T-helper 2 cell (primary cell): ENCODE measurements at places on chromosomes 2 and 18.
A peak's percentile ranks its signal among the peaks of the same experiment; 100 is the strongest.

- DNase-seq, result no peak
Measured at GRCh38 chr18:32980896-32981295, 208.1 kb upstream of the KLHL14 start.

- DNase-seq, result no peak
Measured at GRCh38 chr18:35203067-35203466, 37.8 kb upstream of the ZNF397 start.

- peak; percentile 77 for DNase-seq
Measured at GRCh38 chr2:218708086-218708485, 2.5 kb upstream of the TTLL4 start.

GRCh38 chr2:201246280-201246679 lies 14.1 kb upstream of the CASP8 start:
- no peak for DNase-seq

GRCh38 chr18:23108496-23108895 lies 26.8 kb upstream of the CABLES1 start:
- no peak for DNase-seq

DNA sequence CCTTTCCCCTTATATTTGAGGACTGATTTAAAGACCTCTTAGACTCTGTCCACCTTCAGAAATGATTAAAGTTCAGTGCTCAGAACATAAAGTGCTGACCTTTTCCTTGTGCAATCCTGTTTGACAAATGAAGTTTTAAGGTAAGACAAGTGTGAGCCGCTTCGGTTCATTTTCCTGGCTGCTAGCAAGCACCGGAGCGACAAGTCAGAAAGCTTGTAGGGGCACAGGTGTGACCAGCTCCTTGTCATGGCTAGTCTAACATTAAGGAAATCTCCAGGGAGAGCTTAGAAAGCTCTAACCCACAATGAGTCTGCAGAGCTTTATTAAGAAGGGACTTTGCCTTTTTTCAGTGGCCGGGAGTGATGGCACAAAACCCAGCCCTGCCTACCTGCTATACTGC lies 2.3 kb upstream of the NCKAP5 start:
- DNase-seq, result no peak

- no peak for DNase-seq
Measured at GRCh38 chr2:54880428-54880827, 157.0 kb downstream of the EML6 start.

DNA sequence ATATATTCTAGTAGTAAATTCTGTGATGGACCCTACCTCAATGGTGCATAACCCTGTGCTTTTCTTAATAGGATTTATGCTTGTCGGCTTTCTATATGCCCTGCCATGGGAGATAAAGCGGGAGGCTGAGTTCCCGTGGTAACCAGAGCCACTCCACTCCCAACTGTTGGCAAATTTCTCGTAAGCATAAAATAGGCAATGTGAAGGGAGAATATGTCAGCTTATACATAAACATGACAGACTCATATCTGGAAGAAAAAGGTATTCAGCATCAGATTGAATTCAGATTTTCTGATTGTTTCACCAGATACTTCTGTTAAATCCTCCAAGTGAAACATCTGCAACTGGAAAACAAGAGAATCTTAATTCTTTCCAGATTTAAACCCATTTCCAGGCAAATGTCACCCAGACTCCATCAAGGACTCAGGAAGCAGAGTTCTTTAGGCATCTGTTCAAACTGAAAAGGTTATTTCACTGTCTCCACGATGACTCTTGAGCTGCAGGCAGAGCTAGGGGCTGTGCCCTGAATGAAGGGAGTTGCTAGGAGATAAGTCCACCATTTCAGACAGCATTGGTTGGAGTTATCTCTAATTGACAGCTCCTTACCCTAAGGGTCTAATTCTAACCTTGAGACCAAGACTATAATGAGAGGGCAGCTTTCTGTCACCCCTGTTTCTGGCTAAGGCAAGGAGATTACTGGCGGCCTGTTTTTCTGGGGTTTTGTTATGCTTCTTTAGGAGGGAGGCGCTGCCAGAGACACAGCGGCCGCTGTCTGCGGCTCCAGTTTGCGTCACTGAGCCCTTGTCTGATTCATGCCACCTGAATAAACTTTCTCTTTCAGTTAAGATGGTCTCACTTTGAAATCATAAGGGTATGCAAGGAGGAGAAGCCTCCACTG lies 381.3 kb downstream of the SOX11 start:
- no peak for DNase-seq

DNA sequence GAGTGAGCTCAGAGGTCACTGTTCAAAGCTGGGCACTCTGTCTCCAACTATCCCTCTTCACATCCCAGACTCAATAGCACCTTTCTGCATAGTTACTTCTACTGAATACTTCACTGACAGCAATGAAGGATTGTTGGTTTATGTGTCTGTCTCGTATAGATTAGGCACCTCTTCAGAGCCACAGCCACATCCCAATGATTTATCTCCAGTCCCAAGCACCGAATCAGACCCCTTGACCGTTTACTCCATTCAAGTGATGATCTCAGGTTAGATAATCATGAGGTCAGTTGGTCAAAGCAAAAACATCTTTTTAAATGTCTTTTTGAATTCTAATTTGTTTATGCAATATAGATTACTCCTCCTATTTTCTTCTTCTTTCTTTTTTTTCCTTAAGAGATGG lies 14.7 kb downstream of the NEDD4L start:
- no peak for DNase-seq

- peak; percentile 61 for DNase-seq
Measured at GRCh38 chr18:26383454-26384270, 157.4 kb downstream of the TAF4B start.

DNA sequence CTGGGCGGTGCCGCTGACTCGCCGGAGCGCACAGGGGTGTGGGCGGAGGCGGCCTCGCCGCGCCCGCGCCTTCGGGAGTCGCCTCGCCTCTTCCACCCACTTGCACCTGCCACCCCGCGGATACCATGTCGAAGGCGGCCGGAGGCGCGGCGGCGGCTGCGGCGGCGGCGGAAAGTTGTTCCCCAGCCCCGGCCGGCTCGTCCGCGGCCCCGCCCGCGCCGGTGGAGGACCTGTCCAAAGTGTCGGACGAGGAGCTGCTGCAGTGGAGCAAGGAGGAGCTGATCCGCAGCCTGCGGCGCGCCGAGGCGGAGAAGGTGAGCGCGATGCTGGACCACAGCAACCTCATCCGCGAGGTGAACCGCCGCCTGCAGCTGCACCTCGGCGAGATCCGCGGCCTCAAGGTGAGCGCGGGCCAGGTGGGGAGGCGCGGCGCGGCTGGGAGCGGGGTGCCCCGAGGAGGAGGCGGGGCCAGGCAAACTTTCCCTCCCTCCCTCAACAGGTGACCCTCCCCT lies 766 bp downstream of the CCDC85A start:
- no peak for DNase-seq

DNA sequence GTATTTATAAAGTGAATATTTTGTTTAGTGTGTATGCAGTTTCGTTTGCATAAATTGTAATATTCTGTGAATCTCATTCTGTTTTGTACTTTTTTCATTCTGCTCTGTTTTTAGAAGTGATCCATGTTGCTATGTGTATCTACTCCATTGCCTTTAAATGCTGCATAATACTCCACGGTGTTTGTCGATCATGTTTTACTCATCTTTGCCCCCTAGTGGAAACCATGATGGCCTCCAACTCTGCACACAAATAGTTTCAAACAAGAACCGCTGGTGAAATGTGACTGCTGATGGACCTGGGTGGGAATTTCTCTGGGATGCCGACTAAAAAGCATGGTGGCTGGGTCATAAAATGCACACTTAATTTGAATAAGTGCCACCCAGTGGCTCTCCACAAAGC lies 32.0 kb upstream of the SKOR2 start:
- DNase-seq, result no peak

DNA sequence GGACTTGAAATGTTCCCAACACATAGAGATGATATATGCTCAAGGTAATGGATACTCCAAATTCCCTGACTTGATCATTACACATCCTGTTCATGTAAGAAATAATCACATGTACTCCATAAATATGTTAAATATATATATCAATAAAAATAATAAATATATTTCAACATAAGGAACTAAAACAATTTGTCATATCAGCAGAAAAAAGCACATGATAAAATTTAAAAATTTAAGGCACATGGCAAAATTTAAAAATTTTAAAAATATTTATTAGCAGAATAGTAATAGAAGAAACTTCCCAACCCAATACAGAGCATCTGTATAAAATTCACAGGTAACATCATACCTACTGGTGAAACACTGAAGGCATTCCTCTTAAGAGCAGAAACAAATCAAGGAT lies 109.6 kb upstream of the KYNU start:
- no peak for DNase-seq

GRCh38 chr18:57859314-57859713 lies 56.2 kb upstream of the ATP8B1 start:
- no peak for DNase-seq

GRCh38 chr18:74288041-74288440 lies 3.7 kb downstream of the CYB5A start:
- DNase-seq, result no peak

- no peak for DNase-seq
Measured at GRCh38 chr2:177724398-177725287, 332.1 kb downstream of the AGPS start.
